ENCODE measurements at places on chromosomes 7 and 10.

DNA sequence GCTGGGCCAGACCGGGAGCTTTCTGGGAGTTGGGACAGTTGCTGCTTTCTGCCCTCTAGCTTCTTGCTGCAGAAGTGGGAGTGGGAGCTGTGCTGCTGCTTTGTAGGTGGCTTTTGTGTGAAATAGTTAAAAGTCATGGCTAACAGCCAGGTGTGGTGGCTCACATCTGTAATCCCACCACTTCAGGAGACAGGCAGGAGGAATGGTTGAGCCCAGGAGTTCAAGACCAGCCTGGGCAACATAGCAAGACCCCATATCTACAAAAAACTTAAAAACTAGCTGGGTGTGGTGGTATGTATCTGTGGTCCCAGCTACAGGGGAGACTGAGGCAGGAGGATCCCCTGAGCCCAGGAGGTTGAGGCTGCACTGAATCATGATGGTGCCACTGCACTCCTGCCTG, 13.7 kb downstream of the TACR2 start:
- no peak for DNase-seq

DNA sequence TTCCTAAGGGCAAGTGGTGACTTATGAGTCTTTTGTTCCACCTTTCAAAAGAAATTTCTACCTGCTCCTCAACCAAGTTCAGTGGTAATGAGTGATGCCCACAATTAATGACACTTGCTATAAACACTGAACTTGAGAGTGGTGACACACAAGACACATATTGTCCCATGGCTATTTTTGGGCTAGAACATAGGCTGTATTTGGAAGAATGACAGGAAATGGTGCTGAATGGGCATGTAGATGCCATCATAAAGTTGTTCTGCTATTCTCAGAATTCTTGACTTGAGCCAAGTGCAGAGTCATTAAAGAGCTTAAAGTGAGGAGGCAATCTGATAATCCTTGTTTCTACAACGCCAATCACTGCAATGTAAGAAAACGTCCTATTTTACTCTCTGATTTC, 313.3 kb downstream of the AGMO start:
- DNase-seq = peak; percentile 5

DNA sequence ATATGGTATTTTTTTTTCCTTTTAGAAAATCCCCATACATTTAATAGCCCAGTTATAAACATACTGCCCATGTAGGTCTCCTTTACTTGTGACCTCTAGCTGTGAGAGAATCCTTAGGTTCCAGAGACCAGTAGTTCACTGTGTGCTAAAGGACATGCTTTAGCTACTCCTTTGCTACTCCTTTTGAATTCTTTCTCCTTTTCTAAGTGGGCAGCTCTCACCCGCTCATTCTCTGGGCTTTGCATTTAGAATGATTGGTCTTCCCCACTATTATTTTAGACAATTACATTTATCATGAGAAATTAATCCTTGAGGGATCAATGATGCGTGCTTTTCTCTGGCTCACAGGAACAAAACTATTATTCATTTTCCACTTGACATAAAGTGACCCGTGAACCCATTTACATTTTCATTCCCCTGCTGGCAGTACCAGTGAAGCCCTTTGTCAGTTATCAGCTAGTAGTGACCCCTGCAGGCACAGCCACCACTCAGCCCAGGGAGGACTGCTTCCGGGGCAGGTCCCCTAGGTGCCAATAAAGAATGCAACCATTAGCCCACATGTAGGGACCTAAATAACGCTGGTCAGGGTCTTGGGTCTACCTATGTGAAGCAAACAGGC, 844.3 kb downstream of the CNTNAP2 start:
- DNase-seq = no peak

- DNase-seq = no peak
Observed at GRCh38 chr10:88048312-88048711, 184.9 kb downstream of the PTEN start.

- no peak for DNase-seq
Observed at GRCh38 chr7:128447941-128448564, 7.6 kb upstream of the HILPDA start.

GRCh38 chr7:21393937-21394336, 33.9 kb upstream of the SP4 start:
- no peak for DNase-seq

DNA sequence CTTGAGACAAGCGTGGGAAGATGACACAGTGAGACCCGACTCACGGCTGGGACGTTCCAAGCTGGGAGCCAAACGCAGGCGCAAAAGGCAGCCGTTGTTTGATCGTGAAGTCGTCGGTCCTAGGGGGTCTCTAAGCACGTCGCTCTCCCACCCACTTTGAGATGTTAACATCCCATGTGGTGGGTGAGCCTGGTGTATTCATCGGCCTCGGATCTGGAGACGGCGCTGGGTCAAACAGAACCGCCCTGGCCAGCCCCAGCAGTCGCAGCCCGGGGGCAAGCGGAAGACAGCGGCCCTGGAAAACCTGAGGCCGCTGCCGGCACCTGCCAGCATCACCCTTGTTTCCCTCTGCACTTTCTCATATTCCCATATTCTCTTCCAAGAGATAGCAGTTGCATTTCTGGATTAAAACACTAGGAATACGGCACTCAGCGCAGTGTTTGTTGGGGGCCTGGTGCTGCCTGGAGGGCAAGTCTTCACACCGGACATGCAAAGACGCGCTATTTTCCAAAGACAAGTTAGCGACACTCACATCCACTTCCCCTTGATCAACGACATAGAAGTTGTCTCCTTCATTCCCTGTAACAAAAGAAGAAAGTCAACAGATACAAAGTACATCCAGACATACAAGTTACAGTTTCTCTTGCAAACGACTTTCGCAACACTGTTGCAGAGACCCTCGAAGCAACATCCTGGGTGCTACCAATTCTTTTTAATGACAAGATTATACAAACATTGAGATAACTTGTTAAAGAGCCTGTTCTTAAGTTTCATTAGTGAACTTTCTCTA, 86.2 kb upstream of the PDGFA start:
- no peak for DNase-seq

DNA sequence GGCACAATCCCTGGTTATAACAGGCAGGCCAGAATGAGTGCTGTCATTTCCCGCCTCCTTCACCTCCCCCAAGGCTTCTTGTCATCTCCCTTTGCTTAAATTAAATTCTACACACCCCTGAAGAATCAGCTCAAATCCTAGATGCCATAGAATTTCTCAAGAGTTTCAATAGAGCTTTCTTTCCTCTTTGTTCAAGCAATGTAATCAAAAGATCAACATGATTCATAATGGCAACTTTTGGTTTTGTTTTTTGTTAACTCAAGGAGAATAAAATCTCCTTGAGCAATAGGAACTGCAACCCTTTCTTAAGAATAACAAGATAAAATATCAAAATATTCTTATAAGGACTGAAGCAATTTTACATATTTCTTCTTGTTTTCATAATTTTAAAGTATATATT, 180.8 kb upstream of the CDK1 start:
- DNase-seq = no peak

- no peak for DNase-seq
Observed at GRCh38 chr7:151790095-151790829, 86.7 kb downstream of the PRKAG2 start.

- DNase-seq = no peak
Observed at GRCh38 chr10:10528563-10528910, 489.1 kb upstream of the CELF2 start.

DNA sequence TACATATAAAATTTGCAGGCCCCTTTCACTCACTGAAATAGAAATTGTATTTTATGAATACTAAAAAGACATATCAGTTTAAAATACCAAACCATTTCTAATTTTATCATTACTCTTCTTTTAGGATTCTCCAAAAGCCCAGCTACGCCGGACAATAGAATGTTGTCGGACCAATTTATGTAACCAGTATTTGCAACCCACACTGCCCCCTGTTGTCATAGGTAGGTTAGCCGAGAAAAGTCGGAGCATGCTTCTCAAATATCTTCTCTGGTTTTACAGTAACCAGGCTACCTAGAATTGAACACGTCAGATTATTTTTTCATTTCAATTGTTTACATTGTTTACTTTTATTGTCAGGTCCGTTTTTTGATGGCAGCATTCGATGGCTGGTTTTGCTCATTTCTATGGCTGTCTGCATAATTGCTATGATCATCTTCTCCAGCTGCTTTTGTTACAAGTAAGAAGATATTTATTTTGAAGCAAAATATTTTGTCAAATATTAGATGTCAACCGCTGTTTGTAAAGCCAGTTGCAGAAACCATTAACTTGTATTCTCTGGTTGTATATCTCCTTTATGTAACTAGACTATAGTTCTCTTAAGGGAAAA, 57.6 kb downstream of the MMRN2 start:
- DNase-seq = peak; percentile 70
